SIG-M5 (cell line): ENCODE measurements at places on chromosomes 2 and 18.

- DNase-seq: no peak
Observed at GRCh38 chr2:30675758-30676157, 131.5 kb downstream of the CAPN13 start.

DNA sequence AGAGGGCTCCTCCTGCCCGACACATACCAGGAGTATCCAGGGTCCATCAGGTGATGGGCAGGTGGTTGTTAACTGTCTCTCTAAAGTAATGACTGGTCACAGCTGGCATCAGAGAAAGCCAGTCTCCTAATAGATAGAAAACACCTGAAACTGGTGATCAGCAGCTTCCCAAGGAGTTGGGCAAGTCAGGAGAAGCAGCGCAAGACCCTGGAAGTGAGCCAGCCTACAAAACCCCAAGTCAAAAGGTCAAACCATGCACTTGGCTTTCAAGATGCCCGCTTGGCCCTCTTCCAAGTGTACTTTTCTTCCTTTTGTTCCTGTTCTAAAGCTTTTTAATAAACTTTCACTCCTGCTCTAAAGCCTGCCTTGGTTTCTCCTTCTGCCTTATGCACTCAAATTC is 815.2 kb downstream of the DCDC2C start:
- DNase-seq: no peak

- DNase-seq: no peak
Observed at GRCh38 chr2:156896294-156896693, 361.2 kb upstream of the GALNT5 start.

- DNase-seq: no peak
Observed at GRCh38 chr18:36411745-36412168, 114.2 kb downstream of the FHOD3 start.

DNA sequence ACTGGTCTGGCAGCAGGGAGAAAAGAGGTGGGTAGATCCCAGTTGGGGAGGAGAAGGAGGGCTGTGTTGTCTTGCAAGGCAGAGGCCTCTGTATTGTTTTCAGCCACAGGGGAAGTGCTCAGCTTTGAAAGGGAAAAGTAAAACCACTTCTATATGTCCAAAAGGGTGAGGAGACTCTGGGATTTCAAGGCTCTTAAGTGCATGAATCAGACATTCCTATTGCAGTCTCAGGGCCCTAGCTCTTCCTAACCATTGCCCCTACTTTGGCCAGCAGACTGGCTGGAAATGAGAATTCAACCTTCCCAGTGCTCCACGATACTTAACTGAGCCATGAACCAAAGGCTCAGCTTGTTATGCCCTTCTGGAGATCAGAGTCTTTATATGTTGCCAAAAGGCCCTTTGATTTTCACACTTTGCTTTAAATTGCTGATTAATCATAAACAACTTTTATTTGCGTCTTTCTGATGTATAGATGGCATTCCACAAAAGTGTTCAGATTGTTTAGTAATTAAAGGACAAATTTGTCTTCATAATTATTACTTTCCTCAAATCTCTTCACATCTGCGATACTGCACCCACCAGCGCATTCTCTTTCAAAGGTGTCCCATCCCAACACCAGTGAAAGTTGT is 313.8 kb upstream of the MMADHC start:
- no peak for DNase-seq

GRCh38 chr2:18605115-18605514 is 15.7 kb upstream of the NT5C1B start:
- DNase-seq: no peak

DNA sequence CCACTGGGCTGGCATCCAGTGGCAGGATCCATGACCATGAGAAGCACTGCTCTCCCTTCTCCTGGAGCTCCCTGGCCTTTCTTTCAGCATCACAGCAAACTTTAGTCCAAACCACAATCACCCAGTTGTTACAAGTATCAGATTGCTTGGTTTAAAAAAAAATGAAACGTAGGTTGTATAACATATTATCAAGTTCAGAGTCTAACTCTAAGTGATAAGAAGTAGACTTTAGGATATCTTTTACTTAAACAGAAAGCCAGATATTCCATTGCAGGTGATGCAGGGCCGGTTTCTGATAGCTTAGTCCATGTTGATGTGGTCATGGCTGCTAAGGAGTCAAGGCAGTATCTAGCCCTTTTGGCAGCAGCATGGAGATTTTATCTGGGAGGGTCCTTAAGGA is 24.5 kb downstream of the SLC14A1 start:
- no peak for DNase-seq

DNA sequence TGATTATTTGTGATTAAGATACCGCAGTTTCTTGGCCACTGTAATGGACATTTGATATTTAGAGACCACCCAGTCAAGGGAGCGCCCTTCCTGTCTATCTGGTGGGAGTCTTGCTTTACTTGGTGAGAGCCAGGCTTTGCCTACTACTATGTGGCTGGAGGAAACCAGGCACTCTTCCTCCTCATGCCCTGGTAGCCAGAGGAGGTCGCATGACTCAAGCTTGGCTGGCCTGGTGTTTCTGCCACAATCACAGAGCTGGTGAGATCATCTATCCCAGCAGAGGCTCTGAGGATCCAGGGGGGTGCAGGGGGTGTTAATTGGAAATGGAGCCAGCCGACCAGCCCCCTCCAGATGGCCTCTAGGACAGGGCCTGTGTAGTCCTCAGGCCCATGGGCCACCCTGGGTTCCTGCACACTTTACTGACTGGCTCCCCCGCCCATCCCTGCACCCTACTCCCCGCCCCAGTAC is 46.8 kb upstream of the BIN1 start:
- DNase-seq: no peak

DNA sequence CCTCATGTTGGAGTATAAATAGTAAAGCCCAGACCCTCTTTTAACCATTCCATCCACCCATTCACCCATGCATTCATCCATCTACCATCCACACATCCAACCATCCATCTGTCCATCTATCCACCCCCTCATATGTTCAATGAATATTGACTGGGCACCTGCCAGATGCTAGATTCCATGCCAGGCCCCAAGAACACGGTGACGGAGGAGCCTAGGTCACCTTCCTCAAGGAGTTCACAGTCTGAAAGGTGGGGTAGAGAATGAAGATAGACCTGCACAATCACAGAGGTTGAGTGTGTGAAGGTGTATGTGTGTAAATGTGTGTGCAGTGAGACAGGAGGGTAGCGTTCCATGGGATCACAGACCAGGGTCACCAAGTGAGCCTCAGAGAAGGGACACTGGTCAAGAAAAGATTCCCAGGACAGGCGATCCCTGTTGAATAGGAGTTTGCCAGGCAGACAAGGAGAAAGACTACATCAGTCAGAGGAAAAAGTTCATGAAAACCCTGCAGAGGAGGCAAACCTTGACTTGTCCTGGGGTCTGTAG is 287.2 kb downstream of the CYP26B1 start:
- DNase-seq: no peak

- no peak for DNase-seq
Observed at GRCh38 chr2:122634256-122634655, 878.8 kb downstream of the TSN start.

- DNase-seq: no peak
Observed at GRCh38 chr2:135773917-135774316, 32.3 kb downstream of the UBXN4 start.

- no peak for DNase-seq
Observed at GRCh38 chr2:233258211-233258610, 6.7 kb downstream of the ATG16L1 start.

GRCh38 chr18:13620206-13620672 is 106.1 kb downstream of the FAM210A start:
- no peak for DNase-seq

- no peak for DNase-seq
Observed at GRCh38 chr2:221689140-221689539, 117.0 kb upstream of the EPHA4 start.

DNA sequence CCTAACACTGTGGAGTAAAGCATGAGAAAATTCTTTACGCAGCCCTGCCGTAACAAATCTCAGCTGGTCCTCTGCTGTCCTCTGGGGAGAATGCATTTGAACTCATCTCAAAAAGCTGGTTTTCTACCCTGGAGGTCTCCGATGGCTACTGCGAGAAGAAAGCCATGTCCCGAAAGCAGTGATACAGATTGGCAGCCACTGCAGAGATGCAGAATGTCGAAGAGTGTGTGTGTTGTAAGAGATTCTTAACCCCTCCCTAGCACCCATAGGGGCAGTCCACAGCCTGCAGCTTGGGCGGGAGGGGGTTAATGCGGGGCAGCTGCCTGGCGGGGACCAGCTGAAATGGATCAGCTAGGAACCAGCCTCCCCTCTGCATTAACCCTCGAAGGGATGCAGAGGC is 235.9 kb downstream of the ZNF516 start:
- no peak for DNase-seq

GRCh38 chr2:69177785-69178636 is 165.0 kb downstream of the ANTXR1 start:
- DNase-seq: peak; percentile 45

- DNase-seq: no peak
Observed at GRCh38 chr18:79912409-79912991, 39.0 kb downstream of the SLC66A2 start.

GRCh38 chr2:106011380-106011779 is 182.7 kb downstream of the UXS1 start:
- no peak for DNase-seq

DNA sequence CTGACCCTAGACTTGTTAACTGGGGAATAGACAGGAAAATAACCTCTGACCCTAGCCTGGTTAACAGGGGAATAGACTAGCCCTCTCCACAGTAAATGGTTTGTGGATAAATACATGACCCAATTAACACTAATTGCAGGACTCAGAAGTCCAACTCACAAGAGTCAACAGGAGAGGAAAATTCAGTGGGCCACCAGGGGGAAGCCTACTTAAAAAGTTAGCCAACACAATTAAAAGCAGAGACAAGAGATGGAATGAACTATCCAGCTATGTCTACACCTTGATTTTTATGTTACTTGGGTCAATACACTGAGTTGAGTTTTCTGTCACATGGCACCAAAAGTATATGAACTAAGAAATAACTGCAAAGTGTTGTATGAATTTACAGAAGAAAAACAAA is 158.8 kb upstream of the SLC39A10 start:
- no peak for DNase-seq

DNA sequence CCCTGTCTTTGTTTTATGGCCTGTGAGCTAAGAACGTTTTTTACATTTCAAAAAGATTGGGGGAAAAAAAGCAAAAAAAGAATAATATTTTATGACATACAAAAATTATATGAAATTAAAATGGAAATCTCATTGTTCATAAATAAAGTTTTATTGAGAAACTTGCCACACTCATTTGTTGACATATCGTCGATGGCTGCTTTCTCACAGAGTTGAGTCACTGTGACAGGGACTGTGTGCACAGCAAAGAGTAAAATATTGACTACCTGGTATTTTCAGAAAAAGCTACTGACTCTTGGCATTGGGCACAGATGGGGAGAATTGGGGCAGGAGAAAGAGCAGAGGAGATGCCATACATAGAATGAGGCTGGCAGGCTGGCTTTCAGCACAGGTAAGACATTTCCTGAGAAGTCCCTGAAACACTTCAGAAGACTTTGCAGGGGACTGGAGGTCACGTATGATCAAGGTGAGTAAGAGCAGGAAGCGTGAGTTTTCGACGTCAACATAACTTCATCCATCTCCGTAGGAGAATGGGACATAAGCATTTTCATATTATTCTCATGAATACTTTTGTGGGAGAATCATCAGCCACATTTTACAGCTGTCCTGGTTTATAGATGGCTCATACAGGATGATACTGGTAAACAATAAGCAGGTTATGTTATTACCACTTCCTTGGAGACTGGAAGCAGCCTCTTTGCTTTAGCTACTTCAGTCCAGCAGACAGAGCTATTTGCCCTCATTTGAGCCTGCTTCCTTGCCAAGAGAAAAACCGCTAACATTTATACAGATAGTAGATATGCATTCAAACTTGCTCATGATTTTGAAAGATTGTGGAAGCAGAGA is 32.5 kb upstream of the PUM2 start:
- DNase-seq: no peak

DNA sequence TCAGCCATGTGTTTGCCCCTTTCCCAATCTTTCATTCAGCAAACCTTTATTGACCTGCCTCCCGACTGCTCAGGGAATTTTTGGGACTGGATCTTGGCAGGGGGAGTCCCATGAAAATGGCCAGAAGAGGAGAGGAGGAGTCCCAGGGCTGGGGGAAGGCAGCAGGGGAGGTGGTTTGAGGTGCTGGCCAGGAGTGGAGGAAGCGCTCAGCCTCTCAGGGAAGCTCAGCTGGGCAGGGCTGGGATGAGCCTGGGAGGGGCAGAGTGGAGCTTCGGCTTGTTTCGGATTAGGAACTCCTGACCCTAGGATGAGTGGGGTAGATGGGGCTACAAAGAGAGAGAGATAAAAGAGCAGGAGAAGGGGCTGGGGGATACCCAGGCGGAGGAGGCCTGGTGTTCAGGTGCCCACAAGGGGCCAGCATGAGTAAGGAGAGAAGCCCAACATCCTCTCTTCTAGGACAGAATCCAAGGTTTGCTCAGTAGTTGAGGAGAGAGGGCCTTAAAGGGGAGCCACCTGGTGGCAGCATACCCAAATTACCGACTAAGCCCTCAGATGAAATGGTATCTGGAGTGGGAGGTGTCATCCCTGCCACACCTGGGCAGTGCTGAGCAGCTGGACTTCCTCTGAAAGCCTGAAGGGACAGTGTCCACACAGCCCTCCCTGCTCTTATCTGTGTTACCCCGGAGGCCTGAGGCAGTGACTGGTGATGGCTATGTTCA is 91.1 kb downstream of the INHBB start:
- no peak for DNase-seq

DNA sequence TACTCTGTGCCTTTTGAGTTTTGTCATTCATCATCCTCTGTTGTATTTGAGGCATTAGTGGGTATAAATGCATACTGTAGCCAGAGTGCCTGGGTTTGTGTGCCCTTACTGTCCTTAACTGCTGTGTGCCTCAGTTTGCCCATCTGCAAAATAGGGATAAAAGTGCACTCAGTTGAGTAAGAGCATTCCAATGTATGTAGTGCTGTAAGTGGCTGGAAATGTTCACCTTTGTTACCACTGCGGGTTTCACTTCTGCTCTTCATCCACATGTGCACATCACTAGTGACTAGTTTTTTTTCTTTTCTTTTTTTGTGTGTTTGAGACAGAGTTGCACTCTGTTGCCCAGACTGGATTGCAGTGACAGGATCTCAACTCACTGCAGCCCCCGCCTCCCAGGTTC is 39.9 kb downstream of the PLEKHB2 start:
- DNase-seq: no peak

- DNase-seq: no peak
Observed at GRCh38 chr2:196823750-196824522, 14.8 kb upstream of the C2orf66 start.

DNA sequence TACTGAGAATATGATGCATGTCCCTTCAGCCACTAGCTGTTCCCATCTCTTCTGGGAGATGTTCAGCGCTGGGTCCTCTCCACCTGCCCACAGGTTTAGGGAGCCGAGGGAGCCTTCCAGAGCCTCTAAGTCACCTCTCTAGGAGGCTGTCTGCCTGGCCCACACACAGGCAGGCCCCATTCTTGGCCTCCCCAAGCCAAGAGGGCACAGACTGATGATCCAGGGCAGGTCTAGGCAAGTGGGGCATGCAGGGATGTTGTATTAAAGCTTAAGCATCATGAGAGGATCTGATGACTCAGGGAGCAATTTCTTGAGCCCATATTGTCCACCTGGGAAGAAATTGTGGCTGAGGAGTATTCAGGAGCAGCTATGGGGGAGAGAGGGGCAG is 19.9 kb downstream of the TMSB10 start:
- DNase-seq: no peak
